ENCODE measurements at places on chromosomes 5 and 9.
A peak's percentile ranks its signal among the peaks of the same experiment; 100 is the strongest.

DNA sequence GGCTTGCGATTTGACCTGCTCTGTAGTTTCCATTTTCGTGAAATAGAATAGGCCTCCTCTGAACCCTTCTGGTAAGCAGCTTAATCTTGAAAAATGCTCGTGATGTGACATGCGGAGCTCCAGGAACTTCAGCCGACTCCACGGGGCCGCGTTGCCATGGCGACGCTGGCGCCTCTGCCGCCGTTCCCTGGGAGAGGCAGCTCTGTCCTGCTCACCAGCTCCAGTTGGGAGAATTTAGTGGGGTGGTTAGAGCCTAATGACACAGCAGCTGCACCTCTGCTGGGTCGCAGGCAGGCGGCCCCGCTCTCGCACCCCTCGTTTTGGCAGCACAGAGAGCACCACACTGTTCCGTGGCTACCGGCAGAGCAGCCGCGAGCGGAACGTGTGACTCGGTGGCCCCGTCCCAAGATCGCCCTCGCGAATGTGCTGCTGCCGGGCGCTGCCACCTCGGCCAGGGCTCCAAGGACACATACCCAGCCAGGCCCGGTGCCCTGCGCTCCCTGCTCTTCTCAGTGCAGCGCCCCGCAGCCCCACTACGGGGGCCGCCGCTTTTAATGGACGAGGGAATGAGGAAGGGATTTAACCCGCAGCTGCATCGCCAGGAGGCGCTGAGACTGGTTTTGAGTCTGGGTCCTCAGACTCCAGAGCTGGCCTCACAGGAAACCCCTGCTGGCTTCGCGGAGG is 131.2 kb upstream of the LMX1B start:
- no peak for DNase-seq

DNA sequence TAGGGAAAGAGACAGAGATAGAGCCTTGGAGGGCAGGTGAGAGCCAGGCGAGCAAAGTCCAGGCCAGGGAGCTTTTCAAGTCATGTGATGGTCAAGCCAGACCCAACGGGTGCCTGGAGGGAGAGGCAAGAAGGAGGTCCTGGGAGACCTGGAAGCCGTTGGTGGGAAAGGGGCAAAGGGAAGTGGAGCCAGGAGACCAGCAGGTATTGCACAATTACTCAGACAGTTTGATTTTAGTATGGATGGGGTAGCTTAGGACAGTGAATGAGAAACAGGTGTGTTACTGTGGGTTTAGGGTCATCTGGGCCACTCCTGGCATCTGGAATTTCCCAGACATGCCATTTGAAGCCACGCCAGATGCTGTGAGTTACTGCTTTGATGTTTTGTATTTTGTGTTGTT is 5.1 kb downstream of the SECISBP2 start:
- no peak for DNase-seq

- DNase-seq: no peak
Measured at GRCh38 chr5:171774418-171774817, 11.2 kb upstream of the SMIM23 start.

GRCh38 chr9:83642793-83643192 is 19.9 kb downstream of the IDNK start:
- DNase-seq: no peak

DNA sequence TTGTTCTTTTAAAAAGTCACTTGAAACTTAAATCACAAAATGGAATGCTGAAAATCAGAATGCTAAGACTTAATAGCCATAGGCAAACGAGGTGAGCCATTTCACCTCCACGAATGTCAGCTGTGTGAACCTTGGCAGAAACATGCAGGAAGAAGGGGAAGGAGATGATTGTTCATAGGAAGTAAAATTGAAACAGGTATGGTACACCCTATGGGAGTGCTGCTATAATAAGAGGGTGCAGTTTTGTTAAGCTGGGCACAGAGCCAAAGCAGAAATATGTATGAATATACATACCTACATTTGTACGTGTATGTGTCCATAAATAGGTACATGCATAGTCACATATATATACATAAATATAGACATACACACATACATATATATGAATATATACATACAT is 51.0 kb upstream of the SPINK5 start:
- DNase-seq: no peak

GRCh38 chr5:111635151-111635902 is 121.7 kb downstream of the NREP start:
- DNase-seq: no peak

DNA sequence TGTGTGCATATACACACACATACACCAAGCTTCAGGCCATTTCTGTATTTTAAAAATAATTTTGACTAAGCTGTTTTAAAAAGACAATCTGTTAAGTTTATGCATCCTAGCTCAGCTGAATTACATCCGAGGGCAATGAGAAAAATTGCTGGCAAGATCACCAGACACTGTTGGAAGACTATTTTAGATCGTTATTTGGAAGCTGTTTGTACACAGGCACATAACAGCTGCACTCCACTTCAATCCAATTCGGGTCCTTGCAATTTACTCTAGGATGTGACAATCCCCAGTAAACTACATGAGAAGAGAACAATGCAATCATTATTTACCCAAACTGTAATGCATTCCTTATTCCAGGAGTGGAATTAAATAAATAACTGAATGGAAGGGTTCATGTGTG is 79.3 kb upstream of the RASA1 start:
- DNase-seq: no peak

- no peak for DNase-seq
Measured at GRCh38 chr9:86036555-86036954, 62.8 kb downstream of the GOLM1 start.

- DNase-seq: no peak
Measured at GRCh38 chr5:104186100-104186499, 623.5 kb upstream of the NUDT12 start.

GRCh38 chr5:134453016-134453415 is 41.3 kb upstream of the CDKN2AIPNL start:
- DNase-seq: no peak

GRCh38 chr5:164958688-164959087 is 1453.3 kb downstream of the MAT2B start:
- DNase-seq: no peak

GRCh38 chr5:159775890-159776289 is 140.4 kb upstream of the ADRA1B start:
- DNase-seq: no peak

DNA sequence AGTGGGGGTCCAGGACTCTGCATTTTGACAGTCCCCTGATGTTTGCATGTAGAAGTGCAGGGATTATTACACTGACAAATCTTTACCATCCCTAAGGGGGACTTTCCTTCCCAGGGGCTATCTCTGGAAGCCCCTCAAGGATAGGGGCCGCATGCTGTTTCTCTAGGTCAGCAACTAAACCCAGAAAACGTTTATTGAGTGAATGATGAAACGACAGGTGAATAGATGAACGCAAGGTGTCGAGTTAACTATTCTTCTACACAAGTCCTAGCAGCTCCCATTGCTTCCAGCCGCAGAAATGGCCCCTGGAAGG is 281 bp upstream of the HSD17B4 start:
- DNase-seq: no peak

DNA sequence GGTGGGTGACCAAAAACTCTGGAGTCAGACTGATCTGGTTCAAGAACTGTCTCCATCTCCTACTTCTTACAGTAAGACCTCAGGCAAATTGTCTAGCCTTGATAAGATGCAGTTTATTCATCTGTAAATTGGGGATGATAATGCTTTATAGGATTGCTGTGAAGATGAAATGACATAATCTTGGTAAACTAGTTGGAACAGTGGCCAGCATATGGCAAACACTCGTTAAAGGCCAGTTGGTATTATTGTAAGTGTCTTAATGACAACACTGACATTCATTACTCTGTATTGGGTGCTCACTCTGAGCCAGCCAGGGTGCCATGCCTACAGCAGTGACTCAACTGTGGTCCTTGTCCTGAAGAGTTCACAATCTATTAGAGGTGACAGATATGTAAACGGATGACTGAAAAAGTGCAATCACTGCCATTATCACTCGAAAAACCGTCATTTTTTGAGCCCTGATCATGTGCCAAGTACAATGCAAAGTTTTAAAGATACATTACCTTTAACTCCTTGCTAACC is 84.9 kb upstream of the HSPA9 start:
- no peak for DNase-seq

GRCh38 chr5:141850244-141850768 is 27.9 kb downstream of the PCDH1 start:
- DNase-seq: no peak

GRCh38 chr9:129726322-129727160 is 26.3 kb downstream of the PTGES start:
- peak; percentile 13 for DNase-seq

All from stimulated activated CD4-positive, alpha-beta T cell treated with anti-CD3 and anti-CD28 coated beads, Interleukin-15, amount 100 ng/mL, for 1 hour (primary cell).